Astrocyte (in vitro differentiated cells and primary cell): ENCODE measurements at places on chromosomes 7 and 10. TPM values are rescaled to one million over a fixed set of nuclear protein-coding genes. Genes with fewer than 3 reads are reported as not detected.
A peak's percentile ranks its signal among the peaks of the same experiment; 100 is the strongest.

DNA sequence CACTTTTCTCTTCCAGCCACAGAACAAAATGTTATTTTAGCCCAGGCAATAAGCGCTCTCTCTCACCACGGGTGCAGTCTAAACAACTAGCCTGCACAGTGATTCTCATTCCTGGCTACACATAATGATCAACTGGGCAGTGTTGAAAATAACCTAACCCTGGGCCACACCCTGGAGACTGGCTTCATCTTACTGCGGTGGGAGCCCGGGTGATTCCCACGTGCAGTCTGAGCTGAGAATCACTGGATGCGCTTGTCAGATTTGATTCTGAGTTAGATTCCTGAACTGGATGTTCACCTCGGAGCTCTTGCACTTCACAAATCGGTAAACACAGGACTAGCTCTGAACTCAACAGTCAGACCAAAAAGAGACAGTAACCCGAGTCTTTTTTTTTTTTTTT is 14.9 kb downstream of the ZC3HAV1 start:
- no peaks in the 10 kb centered on the region for H3K36me3 ChIP-seq
- no peaks in the 10 kb centered on the region for H3K4me1 ChIP-seq
- H3K4me3 ChIP-seq = no peak overlapping the region
- no peak overlapping the region for H3K27ac ChIP-seq

DNA sequence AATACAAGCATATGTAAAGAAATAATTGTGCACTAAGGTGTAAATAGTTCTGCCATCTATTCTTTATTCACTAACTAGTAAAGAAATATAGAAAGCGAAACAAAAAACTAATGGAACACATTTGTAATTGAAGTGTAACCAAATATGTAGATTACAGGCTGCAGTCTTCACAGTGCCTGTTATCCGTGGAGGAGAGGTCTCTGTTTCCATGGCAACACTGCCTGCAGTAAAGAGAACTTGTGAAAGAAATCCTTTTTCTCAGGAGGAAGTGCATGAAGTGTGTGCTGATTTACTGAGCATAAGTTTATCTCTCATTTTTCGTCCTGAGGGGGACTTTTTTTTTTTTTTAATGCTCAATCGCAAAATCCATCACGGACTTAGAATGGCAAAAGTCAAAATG is 102.5 kb downstream of the APBB1IP start:
- H3K27ac ChIP-seq = no peak overlapping the region
- H3K4me1 ChIP-seq = no peaks in the 10 kb centered on the region
- H3K4me3 ChIP-seq = no peak overlapping the region
- DNase-seq = no peak

DNA sequence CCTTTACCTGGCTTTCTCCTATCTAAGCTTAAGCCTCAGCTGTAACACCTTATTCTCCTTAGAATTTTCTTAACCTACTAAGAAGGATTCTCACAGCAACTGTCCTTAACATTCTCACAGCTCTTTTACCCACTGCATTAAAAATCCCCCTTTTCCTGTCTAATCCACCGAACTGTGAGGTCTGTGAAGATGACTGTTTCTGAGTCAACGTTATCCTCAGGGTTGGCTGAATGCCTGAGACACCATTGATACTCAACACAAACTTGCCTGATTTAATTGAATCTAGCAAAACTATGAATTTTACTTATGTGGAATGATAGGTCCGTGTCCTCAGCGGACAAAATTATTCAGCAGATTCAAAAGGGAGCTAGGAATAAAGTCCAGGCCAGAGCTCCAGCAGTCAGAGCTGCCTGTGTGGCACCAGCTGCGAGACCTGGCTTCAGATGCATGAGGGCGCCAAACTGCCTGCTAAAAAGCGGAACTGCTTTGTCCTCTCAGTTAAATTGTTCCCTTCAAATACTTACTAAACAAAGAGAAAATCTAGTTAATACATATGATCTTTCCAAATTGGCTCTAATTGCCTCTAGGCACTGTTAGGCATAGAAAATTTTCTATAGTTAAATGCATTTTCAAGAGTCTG is 33.4 kb upstream of the VWDE start:
- no peaks in the 10 kb centered on the region for H3K27me3 ChIP-seq
- DNase-seq = peak; percentile 57
- no peak overlapping the region for H3K27ac ChIP-seq
- no peak overlapping the region for H3K4me3 ChIP-seq
- no peaks in the 10 kb centered on the region for H3K36me3 ChIP-seq
- no peaks in the 10 kb centered on the region for H3K4me1 ChIP-seq

- peaks cover 10% of the 10 kb centered on the region for H3K4me1 ChIP-seq
- no peaks in the 10 kb centered on the region for H3K36me3 ChIP-seq
- H3K27ac ChIP-seq = no peak overlapping the region
- no peak for DNase-seq
Observed at GRCh38 chr7:1401011-1401410, 58.3 kb downstream of the MICALL2 start.

Gene UPK3B
- total RNA-seq = 0.64 TPM in 1 of 2 replicates, not detected in the other

DNA sequence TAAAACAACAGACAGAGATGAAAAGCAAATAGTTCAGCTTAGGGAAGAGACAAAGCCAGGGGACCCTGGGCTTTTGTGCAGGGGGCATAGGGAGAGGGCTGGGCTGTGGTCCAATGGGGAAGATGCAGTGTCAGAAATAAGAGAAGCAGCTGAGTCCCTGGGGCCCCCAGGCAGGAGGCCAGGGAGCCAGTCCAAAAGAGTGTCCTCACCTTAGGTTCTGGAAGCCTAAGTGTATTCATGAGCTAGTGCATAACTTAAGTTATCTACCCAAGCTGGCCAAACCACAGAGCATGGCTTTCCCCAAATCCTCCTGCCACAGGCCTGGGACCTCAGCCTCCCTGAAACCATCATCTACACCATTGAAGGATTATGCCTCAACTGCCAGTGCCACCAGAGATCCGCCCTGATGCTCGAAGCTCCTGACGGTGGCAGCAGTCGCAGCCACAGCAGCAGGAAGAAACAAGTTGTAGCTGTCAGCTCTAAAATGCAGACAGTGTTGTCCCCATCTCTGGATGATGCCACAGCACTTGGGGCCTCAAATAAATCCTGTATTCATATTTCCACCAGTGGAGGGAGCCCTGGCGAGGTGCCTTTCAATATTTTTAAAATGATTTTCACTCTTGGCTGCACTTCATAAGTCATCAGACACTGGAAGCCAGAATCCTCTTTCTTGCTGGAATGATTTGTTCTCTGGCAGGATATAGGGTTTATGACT is 574.6 kb downstream of the GRID1 start:
- H3K27me3 ChIP-seq = no peaks in the 10 kb centered on the region
- no peaks in the 10 kb centered on the region for H3K36me3 ChIP-seq
- no peak overlapping the region for H3K27ac ChIP-seq
- H3K4me1 ChIP-seq = no peaks in the 10 kb centered on the region
- DNase-seq = no peak
- H3K4me3 ChIP-seq = no peak overlapping the region

- H3K27me3 ChIP-seq = no peaks in the 10 kb centered on the region
- H3K36me3 ChIP-seq = peaks cover 11% of the 10 kb centered on the region
- H3K27ac ChIP-seq = no peak overlapping the region
- DNase-seq = no peak
- no peaks in the 10 kb centered on the region for H3K4me1 ChIP-seq
- no peak overlapping the region for H3K4me3 ChIP-seq
Observed at GRCh38 chr10:63155388-63156020, 22.4 kb downstream of the NRBF2 start.

DNA sequence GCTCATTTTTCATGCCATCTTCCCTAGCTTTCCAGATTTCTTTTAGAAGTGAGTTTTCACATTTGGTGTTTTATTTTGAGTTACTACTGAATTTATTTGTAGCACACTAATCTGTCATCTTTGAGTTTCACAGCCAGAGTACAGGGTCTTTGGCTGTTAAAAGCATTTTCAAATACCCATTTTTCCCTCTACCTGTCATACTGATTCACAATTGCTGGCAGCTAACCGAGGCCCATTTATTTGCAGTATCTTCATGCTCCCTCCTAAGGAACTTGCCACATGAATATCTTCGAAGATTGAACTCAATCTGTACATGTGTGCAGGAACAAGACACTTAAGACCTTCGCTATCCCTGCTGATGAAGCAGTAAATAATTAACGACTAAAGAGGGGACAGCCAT is 44.8 kb upstream of the DKK1 start:
- H3K27me3 ChIP-seq = no peaks in the 10 kb centered on the region
- H3K4me3 ChIP-seq = no peak overlapping the region
- H3K27ac ChIP-seq = no peak overlapping the region
- H3K36me3 ChIP-seq = no peaks in the 10 kb centered on the region
